ENCODE measurements at places on chromosomes 6 and 20.

GRCh38 chr20:17697171-17697570, 2.6 kb upstream of the BANF2 start:
- DNase-seq = no peak

DNA sequence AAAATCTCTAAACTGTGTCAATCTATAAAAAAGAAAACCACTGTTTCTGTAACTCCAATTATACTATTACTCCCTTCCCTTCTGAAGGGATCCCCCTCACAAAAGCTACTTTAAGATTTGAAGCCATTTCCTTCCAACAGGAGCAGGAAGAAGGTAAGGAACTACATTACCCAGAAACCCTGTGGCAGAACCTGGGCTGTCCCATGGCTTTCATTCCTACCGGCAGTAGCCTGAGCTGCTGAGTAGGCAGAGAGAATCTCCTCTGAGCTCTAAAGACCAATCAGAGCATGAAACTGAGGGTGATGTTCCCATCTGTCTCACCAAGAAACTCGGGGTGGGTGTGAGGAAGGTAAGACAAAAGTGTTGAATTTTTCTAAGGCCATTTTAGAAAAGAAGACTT, 108.0 kb upstream of the LRFN2 start:
- DNase-seq = no peak

DNA sequence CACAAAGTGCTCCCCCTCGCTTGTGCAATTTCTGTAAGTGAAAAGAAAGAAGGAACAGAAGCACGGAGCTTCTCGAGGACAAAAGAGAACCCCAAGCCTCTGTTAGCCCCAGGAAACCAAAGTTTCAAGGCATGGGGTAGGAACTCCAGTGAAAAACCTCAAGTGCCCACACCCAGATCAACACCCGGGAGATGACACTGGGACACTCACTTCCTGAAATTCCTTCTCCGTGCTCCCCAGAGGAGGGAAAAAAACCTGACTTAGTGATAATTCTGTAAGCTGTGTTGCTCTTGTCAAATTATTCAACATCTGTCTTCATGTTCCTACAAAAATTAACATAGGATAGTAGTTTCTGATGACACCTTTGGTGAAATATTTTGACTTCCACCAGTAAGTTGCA, 4.6 kb downstream of the MDGA1 start:
- no peak for DNase-seq

DNA sequence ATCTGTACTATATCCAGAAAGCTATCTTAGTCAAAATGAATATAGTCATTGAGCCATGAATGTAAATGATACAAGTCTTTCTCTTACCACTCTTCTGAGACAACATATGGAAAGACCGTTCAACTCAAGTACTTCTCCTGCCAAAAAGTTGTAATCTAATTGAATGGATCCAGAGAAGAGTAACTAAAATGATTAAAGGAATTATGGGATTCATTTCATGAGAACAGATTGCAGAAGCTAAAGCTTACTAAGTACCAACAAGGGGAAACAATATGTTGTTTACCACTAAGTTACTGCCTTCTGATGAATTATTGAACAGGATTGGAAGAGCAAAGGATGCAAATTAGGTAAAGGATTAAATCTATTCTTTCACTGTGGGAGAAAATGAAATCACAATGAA, 2.0 kb upstream of the LGSN start:
- DNase-seq = no peak

DNA sequence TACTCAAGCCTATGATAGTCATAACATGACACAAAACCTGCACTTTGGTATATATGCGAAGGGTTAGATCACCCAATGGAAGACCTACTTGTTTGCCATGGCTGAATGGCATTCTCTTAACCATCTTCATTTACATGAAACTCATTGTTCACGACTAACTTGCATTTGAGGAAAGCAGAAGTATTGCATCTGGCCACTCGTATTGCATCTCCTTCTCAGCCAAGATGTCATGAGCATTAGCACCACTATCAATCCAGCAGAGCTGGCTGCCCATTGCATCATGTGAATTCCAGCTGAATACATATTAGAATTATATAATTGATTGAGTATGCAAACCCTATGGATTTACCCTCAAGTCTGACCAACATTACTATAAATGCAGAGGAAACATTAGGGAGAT, 390.2 kb downstream of the LAMA2 start:
- no peak for DNase-seq

DNA sequence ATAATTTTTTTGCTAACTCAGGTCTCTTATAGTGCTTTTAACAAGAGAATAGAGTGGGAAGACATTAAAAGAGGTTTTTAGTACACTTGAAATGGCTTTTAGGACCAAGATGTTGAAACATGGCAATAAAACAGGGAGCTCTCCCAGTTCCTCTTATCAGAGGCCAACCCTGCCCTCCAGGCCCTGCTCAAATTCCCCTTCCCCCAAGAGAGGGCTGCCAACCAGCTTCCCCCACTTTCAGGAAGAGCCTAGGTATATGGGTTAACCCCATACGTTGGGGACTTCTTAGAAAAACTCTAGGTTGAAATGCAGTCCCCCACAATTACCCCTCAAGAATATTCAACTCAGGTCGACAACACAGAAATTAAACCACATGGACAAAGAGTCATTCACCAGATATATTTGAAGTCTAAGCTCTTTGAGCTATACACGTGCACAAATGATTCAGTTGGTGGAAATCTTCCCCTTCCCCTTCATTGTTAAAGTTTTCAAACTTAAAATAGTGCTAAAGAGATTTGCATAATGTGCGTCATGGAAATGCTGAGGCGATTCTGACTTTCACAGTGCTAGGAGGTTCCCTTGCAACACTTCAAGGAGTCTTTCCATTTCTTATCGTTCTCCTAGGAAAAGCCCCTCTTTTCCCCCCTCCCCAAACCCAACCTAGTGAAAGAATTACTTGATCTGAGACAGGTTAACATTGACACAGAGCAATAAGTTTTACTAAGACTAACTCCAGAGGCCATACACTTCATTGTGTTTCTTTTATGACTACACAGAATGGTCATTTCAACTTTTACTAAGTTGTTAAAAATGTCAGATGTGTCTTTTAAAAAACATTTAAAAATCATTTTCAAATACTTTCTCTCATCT, 49.8 kb upstream of the ENPP5 start:
- DNase-seq = no peak

GRCh38 chr6:129115471-129115870, 232.5 kb downstream of the LAMA2 start:
- no peak for DNase-seq

GRCh38 chr20:19921284-19921793, 95.8 kb upstream of the NAA20 start:
- DNase-seq = no peak

GRCh38 chr6:109514946-109515345, 31.9 kb upstream of the ZBTB24 start:
- no peak for DNase-seq

GRCh38 chr6:3643921-3644738, 107.4 kb downstream of the PXDC1 start:
- DNase-seq = no peak

GRCh38 chr20:40965671-40966070, 63.0 kb upstream of the TOP1 start:
- no peak for DNase-seq

- peak; percentile 5 for DNase-seq
Observed at GRCh38 chr6:118893064-118893806, 717 bp upstream of the ASF1A start.
